Hippocampal formation (tissue), 2 donors: ENCODE measurements at places on chromosomes 3 and 15.

DNA sequence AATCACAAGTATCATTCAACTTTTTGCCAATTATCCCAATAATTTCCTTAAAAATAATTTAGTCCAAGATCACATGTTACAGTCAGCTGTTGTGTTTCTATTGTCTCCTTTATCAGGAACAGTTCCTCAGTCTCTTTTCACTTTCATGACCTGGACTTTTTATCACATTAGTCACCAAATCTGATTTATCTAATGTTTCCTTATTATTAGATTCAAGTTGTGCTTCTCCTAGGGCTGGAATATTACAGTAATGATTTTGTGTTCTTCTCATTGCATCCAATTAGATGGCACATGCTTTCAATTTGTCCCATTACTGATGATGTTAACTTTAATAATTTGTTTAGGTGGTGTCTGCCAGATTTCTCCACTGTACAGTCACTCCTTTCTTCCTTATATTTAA, 66.3 kb upstream of the DCBLD2 start:
- no peak for DNase-seq

DNA sequence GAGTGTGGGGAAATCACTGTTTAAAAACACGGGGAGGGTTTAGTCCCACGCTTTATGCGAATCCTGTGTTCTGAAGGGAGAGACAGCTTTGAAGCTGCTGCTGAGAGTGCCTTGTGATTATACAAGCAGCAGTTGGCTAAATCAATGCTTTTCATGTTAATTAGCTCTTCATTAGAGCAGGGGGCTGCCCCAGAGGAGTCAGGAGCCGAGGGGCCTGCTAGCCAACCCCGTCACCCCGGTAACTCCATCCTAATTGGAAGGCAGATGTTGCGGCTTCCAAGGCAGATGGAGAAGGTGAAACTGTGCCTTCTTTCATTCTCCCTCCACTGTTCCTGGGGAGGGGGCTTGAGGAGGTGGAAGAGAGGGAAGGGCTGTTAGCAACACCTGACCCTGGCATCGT, 92.4 kb upstream of the ANKRD34C start:
- no peak for DNase-seq

DNA sequence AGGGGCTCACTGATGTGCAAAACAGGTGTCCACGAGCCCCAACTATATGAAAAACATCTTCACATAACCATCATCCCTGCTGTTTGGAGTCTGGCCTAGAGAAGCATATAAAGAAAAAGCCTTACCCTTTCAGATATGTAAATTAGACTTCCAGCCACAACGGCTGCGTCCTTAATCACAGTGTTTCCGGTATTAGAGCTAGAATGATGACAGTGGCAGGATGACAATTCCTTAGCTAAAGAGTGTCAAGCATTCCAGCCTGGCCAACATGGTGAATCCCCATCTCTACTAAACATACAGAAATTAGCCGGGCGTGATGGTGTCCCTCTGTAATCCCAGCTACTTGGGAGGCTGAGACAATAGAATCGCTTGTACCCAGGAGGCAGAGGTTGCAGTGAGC, 19.5 kb upstream of the SAMD7 start:
- DNase-seq: no peak

GRCh38 chr15:40282147-40282868, 556 bp downstream of the ANKRD63 start:
- no peak for DNase-seq

DNA sequence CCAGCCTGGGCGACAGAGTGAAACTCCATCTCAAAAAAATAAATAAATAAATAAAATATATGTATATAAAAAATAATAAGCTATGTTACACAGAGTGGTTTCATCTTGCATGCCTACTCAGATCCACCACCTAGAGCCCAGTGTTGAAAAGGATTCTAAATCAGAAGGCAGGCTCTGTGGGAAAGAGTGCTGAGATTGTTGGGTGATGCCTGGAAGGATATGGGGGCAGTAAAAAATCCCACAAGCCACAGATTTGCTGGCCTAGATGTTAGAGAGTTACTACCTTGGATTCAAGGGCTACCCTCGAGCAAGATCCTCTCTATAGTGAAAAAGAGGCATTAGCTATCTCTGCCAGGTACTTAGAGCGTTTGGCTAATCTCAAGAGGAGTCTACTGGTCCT, 144.3 kb downstream of the STAC start:
- DNase-seq: no peak

DNA sequence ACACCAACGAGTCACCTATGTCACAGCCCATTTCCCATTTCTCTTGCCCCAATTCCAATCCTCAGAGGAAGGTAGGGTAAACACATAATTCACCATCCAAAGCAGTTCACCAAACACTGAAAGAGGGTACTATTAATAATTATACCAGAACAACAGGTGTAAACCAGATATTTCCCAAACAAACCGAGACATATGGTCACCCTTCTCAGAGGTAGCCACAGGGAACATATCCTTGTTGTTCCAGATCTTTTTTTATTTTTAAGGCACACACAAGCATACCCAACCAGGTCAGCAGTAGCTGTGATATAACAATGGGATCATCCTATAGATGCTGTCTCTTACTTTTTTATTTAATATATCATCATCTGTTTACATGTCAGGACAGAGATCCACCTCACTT, 24.7 kb downstream of the MAGI1 start:
- no peak for DNase-seq
